ENCODE measurements at places on chromosomes 6 and 20. TPM values are rescaled to one million over a fixed set of nuclear protein-coding genes. Genes with fewer than 3 reads are reported as not detected.
A peak's percentile ranks its signal among the peaks of the same experiment; 100 is the strongest.

GRCh38 chr6:6811128-6812009 lies 222.8 kb downstream of the LY86 start:
- DNase-seq, result peak; percentile 43

DNA sequence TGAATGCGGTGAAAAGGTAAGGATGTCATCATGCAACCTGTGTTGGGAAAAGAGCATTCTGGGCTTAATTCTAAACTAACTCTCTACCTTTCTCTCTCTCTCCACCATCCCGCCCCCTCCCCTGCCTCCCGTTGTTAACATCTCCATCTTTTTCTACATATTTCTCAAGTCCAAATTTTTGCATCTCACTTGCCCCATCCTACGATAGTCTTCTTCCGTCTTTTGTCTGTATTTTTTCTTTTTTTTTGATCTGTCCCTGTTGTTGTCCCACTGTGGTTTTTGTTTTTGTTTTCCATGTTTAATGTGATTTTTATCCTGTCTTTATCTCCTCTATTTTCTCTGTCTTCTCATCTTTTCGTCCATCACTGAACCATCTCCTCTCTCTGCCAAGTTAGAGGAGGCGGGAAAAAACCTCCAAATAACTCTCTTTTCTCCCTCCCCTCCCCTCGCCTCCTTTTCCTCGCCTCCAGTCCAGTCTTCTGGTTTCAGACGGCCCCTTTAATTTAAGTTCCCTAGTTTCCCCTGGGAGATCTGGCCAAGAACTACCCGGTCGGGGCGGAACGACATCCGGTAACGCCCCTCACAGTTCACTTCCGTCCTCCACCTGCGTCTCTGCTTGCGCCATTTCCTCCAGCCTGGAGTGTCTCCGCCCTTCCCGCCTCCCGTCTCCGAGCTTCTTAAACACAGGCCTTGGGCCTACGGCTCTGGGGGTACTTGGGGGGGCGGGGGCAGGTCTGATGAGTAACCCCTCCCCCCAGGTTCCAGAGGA lies at the start of gene NFKBIL1:
TSS of gene NFKBIL1 (plus strand) at position 651 of the 769 bp plus-strand sequence. CDS start at position 738, 87 bp downstream.
- DNase-seq, result peak; percentile 98

TMEM151B gene
- polyA plus RNA-seq, result 0.37 TPM

SPINT3 gene
- polyA plus RNA-seq, result not detected

COL10A1 gene
- polyA plus RNA-seq, result 0.21 TPM

All from muscle of back (tissue), 13 donors.